Muscle of back (tissue), 13 donors: ENCODE measurements at places on chromosomes 3 and 15. TPM values are rescaled to one million over a fixed set of nuclear protein-coding genes. Genes with fewer than 3 reads are reported as not detected.

DNA sequence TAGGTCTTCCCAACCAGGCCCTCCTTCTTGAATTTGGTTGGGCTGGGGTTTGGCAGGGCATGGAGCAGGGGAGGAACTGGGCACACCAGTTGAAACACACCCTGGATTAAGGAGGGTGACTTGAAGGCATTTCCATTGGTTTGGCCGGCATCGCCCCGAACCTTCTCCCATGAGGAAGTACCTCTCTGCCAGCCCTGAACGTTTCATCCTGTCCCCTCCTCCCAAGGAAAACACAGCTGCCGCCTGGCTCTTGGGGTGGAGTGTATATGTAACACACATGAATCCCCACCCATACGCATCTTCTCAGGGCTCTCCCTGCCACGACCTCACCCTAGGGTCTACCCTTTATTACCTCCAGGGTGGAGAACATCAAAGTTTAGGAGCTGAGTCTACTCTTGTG is 14.6 kb downstream of the UBAP1L start:
- DNase-seq = no peak

DNA sequence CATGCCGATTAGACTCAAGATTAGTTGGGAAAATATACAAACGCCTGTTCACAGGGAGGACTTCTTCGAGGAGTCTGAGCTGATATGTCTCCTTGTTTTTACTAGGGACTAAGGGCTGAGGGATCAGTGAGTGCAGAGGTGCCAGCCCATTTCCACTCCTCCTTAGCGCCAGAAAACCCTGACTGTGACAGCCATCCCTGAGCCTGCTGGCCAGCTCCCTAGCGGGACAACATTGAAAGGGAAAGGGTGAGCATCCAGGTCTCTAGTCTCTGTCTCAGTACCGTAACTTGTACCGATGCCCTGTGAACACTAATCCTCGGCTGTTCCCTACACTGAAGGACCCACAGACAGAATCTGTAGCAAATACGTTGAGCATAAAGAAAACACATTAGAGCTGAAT is 243.4 kb downstream of the WNT5A start:
- DNase-seq = no peak

- DNase-seq = no peak
Observed at GRCh38 chr3:161413127-161413854, 42.0 kb upstream of the SPTSSB start.

DNA sequence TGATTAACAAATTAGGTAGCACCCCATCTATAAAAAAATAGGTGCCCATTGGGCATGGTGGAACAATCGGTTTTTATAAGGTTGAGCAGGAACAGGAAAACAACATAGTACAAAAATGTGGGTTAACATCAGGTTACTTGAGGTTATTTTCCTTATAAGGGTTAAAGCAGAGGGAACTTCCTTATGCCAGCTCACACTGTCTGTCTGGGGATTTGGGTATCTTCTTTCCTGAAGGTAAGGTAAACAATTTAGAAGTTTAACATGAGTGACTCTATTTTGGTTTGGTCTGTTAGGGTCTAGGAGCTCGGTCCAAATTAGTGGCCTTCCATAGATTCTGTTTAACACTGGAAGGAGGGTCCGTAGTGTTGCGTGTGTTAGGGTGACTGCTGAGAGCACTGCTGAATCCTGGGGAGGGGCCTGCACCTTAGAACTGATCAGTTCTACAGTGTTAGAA is 14.7 kb downstream of the CHD2 start:
- DNase-seq = no peak

- no peak for DNase-seq
Observed at GRCh38 chr3:15217841-15218267, 11.8 kb downstream of the CAPN7 start.

DNA sequence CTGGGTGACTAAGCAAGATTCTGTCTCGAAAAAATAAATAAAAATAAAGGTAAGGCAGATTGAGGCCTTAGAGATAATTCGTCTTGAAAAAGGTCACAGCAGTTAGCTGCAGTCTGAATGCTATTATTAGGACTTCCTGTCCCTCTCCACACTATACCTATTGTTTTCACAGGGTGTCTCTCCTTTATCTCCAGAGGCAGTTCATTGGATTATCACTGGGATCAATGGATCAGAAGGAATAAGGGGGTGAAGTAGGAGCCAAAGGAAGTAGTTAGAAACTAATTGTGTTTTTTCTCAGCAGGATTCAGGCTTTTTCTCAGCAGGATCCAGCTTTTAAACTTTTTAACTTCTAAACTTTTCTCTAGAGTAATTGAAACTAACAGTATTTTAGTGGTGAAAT is 326.9 kb downstream of the IL5RA start:
- DNase-seq = no peak

DNA sequence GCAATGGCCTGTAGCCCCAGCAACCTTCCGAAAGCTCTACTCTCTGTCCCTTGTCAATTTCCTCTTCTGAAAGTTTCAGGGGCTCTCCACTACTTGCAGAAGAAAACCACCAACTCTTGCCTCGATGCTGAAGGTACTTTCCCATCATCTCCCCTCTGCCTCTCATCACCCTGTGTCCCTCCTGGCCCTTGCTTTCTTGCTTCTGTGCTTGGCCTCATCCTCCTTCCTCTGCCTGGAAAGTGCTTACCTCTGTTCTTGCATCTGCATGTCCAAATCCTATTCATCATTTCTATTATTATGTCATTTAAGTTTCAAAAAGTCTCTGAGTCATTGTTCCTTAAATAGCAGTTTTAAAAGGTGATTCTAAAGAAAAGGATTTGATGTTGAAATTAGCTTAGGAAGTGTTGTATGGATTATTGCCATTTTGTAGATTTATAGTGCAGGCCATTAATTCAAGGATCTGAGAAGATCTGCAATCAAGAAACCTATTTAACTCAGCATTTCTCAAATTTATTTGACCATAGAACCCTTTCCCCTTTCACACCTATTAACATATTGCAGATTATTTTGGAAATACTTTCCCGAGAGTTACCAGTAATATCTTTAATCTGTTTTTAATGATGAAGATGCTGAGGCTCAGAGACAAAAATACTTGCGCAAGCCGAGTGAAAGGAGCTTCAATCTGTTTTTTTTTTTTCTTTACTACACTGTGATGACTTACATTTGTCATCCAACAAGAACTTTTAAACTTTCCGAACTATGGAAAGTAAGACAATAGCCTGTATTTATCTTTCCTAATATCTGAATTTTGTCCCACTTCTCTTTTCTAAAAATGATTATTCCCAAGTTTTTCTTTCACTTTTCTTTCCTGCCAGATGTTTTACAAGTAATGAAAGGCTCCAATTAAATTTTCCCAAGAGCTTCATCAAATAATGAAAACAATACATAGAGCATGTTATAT is 22.3 kb upstream of the CFAP161 start:
- no peak for DNase-seq

- DNase-seq = no peak
Observed at GRCh38 chr3:10292505-10293419, at the start of gene GHRL. GHRL (minus strand) TSS chr3:10292947; CDS start chr3:10290180, 2,767 bp downstream.

DNA sequence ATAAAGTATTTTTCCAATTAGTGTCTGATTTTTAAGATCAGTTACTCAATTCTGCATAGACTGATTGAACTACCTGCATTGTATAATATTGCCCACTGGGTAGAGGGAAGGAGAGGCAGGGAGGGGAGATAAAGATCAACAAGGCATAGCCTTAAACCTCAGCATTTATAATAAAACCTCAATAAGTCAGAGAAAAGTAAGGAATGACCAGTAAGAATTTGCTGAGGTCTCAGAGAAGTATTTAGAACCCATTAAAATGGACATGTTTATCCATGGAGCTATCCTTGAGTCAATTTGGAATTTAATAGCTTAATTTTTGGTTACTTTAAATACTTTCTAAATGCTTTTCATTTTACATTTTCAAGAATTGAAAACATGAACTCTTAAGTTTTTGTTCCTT is 62.5 kb downstream of the ARMC8 start:
- no peak for DNase-seq

DNA sequence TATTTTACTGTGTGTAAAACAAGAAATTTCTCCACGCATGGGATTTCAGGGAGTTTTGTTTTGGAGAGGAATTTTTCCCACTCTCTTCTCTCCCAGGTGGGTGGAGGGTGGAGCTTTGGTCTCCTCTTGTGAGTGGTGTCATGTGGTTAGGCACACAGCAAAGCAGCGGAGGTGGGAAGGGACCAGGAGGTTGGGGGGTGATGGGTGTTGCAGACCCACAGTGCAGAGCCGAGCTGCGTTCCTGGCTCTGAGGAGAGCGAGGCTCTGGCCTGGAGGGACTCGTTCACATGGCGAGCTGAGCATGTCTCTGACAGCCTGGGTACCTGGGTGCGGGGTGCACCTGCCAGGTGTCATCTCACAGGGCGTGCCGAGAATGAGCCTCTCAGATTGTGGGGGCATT is 87.8 kb downstream of the RYR3 start:
- no peak for DNase-seq

- no peak for DNase-seq
Observed at GRCh38 chr3:28777806-28778475, 429.3 kb upstream of the AZI2 start.

The KLHL40 gene
- 138 TPM for polyA plus RNA-seq

The KATNBL1 gene
- polyA plus RNA-seq = 69.4 TPM

The VPS13C gene
- polyA plus RNA-seq = 43.0 TPM

The MYO5A gene
- polyA plus RNA-seq = 3.9 TPM

The TLR9 gene
- not detected for polyA plus RNA-seq

The RPP14 gene
- polyA plus RNA-seq = 25.4 TPM

The DAZL gene
- 0.44 TPM for polyA plus RNA-seq
